ENCODE measurements at places on chromosomes 5 and 9.

DNA sequence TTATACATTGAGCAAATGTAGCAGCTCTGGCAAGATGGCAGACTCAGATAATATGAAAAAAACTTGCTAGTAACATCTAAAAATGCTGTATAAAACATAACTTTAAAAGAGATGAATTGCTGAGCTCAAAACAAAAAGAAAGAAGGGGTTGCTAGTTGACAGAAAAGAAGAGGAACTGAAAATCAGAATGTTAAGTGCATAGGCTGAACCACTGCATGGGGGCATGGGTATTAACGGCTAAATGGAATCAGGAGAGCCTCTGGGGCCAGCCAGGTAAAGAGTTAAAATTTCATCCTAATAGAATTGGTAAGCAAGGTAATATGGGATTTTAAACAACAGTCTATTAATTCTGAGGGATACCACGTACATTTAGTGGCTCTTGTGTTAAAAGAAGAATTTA, 146.8 kb downstream of the SMC2 start:
- no peak for DNase-seq

GRCh38 chr5:95043234-95043633, 241.7 kb downstream of the MCTP1 start:
- no peak for DNase-seq

DNA sequence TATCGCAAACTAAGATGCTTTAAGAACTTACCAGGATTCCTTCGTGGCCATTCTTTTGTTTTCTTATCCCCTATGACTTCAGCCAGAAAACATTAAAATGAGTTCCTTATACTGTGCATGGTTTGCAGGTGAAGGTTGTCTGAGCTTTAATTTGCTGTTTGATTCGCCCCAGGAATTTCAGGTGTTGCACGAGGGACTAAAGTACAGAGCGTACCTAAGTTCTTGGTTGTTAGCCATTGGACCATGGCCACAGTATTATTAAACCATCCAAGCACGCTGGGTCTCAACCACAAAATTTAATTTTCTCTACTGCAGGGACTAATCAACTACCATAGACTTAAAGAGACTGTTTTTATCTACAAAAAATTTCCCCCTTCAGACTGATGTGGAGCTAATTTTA, 208.4 kb upstream of the MPDZ start:
- no peak for DNase-seq

- no peak for DNase-seq
These were observed 2062.2 kb upstream of the CDH6 start for GRCh38 chr5:29131285-29131684.

DNA sequence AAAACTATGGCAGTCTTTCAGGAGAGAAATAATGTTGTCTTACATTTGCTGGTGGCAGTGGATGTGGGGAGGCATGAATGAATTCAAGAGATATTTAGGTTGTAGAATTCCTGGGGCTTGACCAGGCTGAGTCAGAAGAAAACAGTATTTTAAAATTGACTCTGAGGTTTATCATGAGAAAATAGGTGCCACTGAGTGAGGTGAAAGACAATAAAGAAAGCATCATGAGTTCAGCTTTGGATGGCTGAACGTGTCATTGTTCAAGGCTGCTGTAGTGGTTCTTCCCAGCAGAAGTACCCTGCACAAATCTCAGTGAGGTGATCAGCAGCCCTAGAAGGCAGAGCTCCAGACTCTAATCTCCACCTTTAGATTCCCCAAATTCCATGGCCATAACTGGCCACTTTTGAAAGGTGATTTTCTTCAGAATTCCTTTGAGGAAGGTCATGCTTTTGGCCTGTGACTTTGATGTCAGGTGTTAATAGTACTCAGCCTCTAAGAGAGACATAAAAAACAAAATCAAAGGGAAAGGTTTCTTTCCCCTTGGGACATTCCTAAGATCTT, 395.4 kb downstream of the NTRK2 start:
- no peak for DNase-seq

DNA sequence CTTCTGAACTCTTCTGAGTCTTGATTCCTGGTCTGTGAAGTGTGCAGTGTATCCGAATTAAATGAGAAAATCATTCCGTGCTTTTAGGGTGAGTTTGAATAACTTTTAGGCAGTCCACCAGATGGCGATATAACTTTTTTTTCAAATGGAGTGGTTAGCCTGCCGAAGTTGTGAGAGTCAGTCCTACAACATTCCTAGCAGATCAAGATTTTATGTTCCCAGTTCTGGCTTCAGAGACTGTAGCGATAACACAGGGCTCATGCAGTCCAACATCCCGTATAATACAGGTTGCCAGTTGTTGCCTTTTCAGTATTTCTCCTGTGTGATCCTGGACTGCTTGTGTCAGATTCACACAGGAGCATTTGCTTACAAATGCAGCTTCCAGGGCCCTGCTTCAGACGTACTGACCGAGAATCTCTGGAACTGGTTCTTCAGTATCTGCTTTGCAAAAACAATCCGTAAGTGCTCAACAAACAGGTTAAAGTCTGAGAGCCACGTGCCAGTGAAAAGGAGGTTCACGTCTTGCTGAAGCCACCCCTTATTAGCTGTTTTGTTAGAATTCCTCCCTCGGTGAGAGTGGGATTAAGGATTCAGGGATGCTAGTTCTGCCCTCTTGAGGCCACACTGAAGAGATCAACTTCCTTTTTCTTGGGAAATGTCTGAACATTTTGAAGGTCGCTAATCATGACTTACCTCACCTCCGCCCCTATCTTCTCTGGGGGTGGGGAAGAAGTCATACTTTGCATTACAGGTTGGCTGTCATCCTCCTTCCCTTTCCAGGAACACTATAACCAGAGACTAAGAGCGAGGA, 22.8 kb downstream of the SMIM3 start:
- no peak for DNase-seq

DNA sequence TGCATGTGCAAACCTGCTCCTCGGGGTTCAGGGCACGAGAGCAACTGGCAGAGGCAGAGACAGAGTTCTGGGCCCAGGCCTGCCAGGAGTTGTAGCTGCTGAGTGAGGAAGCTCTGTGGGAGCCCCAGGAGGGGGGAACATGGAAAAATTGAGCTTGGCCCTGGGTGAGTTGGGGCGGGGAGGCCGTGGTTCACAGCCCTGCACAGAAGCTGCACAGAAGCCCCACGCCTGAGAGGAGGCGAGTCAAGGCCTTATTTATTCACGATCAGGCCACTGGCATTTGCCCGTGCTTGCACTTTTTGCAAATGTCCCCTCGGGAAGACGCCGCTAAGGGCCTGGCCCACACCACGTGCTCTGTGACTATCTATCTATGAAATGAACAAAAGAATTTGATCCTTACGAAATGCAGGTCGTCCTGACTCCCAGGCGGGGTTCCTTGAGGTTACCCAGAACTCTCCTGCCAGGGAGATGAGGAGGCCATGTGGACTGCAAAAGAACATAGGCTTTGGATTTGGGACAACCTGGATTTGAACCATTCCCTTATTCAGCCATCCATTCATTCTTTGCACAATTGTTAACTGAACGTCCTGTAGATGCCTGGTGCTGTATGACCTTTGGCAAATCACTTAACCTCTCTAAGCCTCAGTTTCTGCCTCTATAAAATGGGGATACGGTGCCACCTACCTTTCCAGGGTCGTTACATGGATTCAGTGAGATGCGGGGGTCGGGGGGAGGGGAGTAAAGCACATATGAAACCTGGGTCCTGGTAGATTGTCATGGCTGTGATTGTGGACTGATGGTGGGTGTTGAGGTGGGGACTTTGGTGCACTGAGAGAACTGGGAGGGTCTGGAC, 17.9 kb downstream of the COL27A1 start:
- DNase-seq: no peak

DNA sequence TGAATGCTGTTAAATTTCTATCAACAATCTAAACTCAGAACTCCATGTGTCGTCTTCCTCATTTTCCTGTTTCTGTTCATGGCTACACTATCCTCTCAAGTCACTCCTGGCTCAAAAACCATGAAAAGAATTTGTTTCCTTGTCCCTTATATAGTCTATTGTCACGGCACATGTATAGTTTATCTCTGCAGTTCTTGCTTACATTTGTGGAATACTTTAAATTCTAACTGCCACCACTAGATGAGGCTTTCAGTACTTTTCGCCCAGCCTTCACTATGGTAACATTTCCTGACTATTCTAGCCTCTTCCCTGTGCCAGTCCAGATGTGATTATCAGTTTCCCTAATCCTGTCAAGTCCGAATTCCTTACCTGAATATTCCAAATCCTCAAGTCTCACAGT, 34.6 kb downstream of the PKD2L2 start:
- DNase-seq: no peak

DNA sequence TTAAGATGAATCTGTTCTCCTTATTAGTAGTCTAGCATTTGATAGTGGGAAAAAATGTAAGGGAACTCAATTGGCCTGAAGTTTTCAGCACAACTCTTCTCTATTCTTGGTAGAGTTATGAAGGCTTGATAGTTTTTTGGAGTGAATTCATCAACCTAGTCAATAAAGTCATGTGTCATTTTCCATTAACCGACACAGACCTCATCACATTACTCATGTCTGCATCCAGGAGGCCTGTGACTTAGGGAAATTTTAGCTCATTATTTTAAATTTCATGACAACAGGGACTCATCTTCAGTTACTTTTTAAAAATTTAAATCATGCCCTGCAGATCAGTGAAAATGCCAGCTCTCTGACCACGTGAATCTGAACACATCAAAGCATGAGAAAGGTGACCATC, 63.3 kb downstream of the ADAMTS16 start:
- DNase-seq: no peak

GRCh38 chr5:33321026-33321425, 119.7 kb upstream of the TARS1 start:
- DNase-seq: no peak

DNA sequence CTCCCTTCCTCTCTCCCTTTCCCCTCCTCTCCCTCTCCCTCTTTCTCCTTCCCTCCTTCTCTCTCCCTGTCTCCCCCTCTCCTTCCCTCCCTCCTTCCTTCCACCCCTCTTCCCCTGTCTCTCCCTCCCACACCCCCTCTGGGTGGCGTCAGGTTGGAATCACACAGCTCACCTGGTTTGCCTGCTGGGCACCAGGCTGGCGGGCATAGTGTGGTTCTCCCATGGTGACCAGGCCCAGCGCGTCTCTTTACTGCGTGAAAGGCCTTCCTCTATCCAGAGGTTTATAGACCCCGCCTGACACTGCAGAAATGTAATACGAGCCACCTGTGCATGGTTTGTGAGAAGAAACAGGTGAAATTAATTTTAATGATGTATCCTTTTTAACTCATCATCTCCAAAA, 76.2 kb downstream of the MRPL36 start:
- no peak for DNase-seq

DNA sequence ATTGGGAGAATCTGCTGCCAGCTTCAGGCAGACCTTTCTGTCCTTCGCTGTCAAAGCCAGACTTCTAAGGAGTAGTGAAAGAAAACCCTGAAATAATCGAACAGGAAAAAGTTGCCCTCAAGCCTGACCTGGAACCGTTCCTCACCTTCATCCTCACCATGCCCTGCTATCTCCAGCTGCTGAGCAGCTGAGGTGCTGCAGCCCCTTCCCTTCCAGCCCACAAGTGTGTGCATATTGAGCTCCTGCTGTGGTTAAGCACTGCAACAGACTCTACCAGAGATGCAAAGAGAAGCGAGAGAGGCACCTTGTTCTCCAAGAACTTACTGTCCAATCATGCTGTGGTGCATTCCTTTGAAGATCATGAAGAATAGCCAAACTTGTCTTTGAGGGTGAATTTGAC, 18.9 kb downstream of the BHMT2 start:
- no peak for DNase-seq

GRCh38 chr5:44267909-44268308, 121.3 kb downstream of the FGF10 start:
- DNase-seq: no peak

DNA sequence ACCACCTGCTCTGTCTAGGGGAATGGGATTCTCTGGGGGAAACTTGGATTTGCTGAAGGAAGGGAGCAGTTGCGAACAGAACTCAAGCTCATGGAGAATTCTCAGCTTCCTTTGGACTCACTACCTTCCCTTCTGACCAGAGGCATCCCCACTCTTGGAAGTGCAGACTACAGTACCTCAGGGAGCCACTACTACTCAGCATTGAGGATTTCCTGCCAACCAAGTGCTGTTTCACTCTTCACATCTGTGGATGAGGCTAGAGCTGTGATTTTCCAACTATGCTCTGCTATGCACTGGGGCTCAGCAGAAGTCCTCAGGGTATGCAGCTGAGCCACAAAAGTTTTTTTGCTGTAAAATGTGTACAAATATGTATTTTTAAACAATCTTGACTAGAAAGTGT, 43.9 kb downstream of the MACROH2A1 start:
- DNase-seq: no peak

GRCh38 chr5:169356811-169357210, 55.9 kb upstream of the SLIT3 start:
- no peak for DNase-seq

- DNase-seq: no peak
These were observed 438.3 kb downstream of the TAF11L14 start for GRCh38 chr5:18072600-18072999.

GRCh38 chr9:33023661-33024060, 1.4 kb upstream of the DNAJA1 start:
- DNase-seq: no peak

DNA sequence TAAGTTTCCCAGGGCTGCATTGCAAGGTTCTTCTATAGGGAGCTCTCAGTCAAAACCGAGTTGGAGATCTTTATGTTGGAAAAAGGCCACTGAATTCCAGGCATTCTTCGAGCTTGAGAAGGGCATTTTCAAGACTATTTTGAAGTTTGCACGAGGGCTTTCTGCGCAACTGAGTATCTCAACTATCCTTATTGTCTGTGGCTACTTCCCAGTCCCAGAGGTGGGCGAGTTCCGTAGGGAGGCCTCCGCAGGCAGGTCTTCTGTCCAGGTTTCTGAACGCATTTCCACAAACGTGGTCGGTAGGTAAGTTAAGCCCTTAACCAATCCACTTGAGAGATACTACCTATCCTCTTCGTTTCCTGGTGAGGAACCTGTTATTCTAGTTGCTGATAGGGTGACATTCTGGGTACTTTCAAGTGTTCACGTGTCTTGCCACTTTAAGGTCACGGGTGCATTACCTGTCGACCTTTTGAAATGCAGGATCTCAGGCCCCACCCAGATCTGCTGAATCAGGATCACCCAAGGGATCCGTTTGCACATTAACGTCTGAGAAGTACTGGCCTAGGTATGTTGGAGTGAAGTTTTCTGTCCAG, 51.4 kb upstream of the TJP2 start:
- DNase-seq: no peak

DNA sequence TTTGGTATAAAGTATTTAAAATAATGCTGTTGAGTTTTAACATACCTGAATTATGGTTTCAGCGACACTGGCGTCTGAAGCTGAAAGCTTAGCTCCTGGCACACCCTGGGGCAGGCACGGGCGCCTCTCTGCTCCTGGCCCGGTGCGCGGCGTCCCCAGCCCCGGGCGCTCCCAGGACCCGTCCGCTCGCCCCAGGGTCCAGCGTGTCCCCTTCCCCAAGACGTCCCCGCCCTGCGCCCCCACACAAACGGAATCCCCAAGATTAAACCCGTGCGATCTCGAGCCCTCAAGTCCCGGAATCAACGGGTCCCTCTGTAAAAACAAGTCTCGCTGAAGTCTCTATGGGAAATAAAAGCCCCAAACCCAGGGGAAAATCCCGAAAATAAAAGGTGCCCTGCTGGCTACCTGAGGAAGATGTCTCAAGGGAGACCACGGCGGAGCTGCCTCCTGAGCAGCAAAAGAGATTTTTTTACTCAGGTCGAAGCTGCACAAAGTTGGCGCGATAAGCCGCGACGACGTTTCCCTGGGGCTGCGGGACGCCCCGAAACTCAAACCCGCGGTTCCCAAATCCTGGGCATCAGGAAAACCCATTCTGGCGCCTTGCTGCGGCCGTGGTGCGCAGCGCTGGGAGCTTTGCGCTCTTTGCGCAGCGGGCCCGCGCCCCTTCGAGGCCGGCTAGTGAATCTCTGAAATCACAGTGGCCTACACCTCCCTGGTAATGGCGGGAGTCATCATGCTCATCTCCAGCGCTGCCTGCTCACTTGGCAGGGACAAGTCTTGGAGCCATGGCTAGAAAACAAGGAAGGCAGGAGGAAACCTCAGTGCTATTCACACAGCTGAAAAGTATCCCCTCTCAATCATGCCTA, 6.3 kb upstream of the IFNA8 start:
- no peak for DNase-seq

All from stimulated activated CD4-positive, alpha-beta T cell treated with anti-CD3 and anti-CD28 coated beads, TNF-alpha, amount 100 ng/mL, for 24 hours (primary cell).